ENCODE measurements at places on chromosomes 12 and 14. TPM values are rescaled to one million over a fixed set of nuclear protein-coding genes. Genes with fewer than 3 reads are reported as not detected.
A peak's percentile ranks its signal among the peaks of the same experiment; 100 is the strongest.

The KCNA5 gene
- polyA plus RNA-seq, result not detected

The KRT3 gene
- not detected for polyA plus RNA-seq

The TAS2R13 gene
- polyA plus RNA-seq, result not detected

The PLD4 gene
- 0.03 TPM for polyA plus RNA-seq

The SLC24A4 gene
- not detected for polyA plus RNA-seq

The ENDOU gene
- not detected for polyA plus RNA-seq

The TMEM63C gene
- polyA plus RNA-seq, result not detected

The TTC6 gene
- not detected for polyA plus RNA-seq

The FAM181A gene
- polyA plus RNA-seq, result not detected

GRCh38 chr12:113582521-113583218, 111.0 kb upstream of the LHX5 start:
- peaks cover under 1% of the 10 kb centered on the region for H3K27me3 ChIP-seq
- H3K4me3 ChIP-seq, result no peak overlapping the region
- DNase-seq, result peak; percentile 90
- peak overlapping the region; percentile 43 for H3K27ac ChIP-seq
- no peaks in the 10 kb centered on the region for H3K36me3 ChIP-seq

DNA sequence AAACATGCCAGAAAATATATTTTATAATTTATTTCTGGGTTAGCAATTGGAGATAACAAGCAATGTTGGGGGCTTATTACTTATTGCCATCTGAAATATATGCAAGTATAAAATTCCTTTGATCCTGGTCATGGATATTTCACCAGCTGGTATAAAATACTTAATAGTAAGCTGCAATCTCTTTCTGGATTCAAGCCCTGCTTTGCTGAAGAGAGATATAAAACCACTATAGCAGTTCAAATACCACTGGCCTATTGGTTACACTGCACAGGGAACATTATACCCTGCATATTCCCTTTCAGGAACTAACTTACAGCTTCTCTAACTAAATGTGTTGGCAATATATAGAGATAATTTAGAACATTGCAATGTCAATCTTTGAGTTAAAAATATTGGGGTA, 546.2 kb upstream of the ATP2B1 start:
- no peaks in the 10 kb centered on the region for H3K4me1 ChIP-seq
- DNase-seq, result no peak
- H3K36me3 ChIP-seq, result no peaks in the 10 kb centered on the region
- H3K4me3 ChIP-seq, result no peak overlapping the region

DNA sequence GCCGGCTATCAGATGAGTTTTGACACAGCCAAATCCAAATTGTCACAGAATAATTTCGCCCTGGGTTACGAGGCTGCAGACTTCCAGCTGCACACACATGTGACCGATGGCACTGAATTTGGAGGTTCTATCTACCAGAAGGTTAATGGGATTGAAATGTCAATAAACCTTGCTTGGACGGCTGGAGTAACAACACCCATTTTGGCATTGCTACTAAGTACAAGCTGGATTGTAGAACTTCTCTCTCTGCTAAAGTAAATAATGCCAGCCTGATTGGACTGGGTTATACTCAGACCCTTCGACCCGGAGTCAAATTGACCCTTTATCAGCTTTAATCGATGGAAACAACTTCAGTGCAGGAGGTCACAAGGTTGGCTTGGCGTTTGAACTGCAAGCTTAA, 100.2 kb upstream of the EVL start:
- DNase-seq, result no peak
- H3K4me1 ChIP-seq, result no peaks in the 10 kb centered on the region
- H3K27ac ChIP-seq, result no peak overlapping the region
- no peak overlapping the region for H3K4me3 ChIP-seq
- H3K36me3 ChIP-seq, result no peaks in the 10 kb centered on the region

DNA sequence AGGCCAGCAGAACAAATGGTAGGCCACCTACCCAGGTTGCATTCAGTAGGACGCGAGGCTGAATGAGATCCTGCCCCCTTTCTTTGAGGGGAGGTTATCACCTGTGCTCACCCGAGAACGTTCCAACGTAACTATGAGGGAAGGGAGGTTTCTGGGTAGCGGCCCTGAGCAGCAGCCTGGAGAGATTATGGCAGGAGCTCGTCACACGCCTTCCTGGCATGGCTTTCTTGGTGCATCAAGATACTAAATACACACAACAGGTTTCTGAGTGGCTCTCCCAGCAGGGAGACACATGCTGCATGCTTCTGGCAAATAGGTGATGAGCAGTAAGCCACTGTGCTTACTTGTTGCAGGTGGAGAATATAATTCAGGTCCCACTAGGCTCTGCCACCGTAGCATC, 147.7 kb downstream of the CALM1 start:
- H3K27me3 ChIP-seq, result no peaks in the 10 kb centered on the region
- H3K4me3 ChIP-seq, result no peak overlapping the region
- no peak for DNase-seq
- no peak overlapping the region for H3K27ac ChIP-seq
- no peaks in the 10 kb centered on the region for H3K4me1 ChIP-seq

DNA sequence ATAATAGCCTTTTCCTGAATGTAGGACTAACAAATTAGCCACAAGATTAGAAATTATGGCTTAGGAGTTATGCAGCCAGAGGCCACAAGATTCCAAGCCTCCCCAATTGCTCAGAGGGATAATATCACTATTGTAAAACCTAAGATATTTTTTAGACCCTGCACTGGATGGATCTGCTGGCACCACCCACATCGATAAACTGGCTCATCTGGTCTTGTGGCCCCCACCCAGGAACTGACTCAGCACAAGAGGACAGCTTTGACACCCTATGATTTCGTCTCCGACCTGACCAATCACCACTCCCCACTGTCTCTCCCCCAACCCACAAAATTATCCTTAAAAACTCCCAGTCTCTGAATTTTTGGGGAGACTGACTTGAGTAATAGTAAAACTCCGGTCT, 54.7 kb downstream of the CPM start:
- H3K4me1 ChIP-seq, result no peaks in the 10 kb centered on the region
- no peak overlapping the region for H3K27ac ChIP-seq
- H3K4me3 ChIP-seq, result no peak overlapping the region
- no peak for DNase-seq
- no peaks in the 10 kb centered on the region for H3K36me3 ChIP-seq

DNA sequence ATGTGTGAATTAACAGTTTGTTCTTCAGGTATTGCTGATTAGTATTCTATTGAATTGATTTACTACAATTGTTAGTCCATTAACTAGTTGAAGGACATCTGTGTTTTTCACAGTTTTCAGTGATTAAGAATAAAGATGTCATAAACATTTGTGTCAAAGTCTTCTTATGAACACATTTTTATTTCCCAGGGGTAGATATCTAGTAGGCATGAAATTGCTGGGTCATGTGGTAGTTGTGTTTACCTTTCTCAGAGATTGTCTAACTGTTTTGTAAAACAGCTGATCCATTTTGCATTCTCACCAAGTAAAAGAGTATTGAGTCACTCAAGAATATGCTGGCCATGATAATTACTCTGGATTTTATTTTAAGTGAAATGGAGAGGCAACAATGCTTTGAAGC, 1145.3 kb downstream of the FSCB start:
- H3K27ac ChIP-seq, result no peak overlapping the region
- no peaks in the 10 kb centered on the region for H3K27me3 ChIP-seq
- no peak overlapping the region for H3K4me3 ChIP-seq
- no peaks in the 10 kb centered on the region for H3K4me1 ChIP-seq

- no peaks in the 10 kb centered on the region for H3K4me1 ChIP-seq
- no peak overlapping the region for H3K27ac ChIP-seq
- no peaks in the 10 kb centered on the region for H3K27me3 ChIP-seq
- no peaks in the 10 kb centered on the region for H3K36me3 ChIP-seq
- DNase-seq, result no peak
These were observed 253.6 kb downstream of the ZFP36L1 start for GRCh38 chr14:68539241-68539737.

GRCh38 chr12:59056966-59057365, 136.7 kb upstream of the LRIG3 start:
- no peak overlapping the region for H3K4me3 ChIP-seq
- H3K27ac ChIP-seq, result no peak overlapping the region
- no peaks in the 10 kb centered on the region for H3K36me3 ChIP-seq
- no peaks in the 10 kb centered on the region for H3K27me3 ChIP-seq
- H3K4me1 ChIP-seq, result no peaks in the 10 kb centered on the region

DNA sequence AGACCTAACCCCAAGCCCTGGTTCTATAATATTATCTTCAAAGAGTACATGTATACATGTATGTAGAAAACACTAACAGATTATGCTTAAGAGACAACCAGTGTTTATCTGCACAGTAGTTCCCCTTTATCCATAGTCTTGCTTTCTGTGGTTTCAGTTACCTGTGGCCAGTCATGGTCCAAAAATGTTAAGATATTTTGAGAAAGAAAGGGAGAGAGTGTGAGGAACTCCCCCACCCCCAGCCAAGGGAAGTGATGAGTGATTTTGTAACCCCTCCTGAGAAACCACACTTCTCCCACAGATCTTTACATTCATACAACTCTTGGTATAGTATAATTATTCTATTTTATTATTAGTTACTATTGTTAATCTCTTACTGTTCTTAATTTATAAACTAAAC, 77.3 kb upstream of the CNTN1 start:
- no peaks in the 10 kb centered on the region for H3K36me3 ChIP-seq
- no peak overlapping the region for H3K4me3 ChIP-seq
- H3K27ac ChIP-seq, result no peak overlapping the region
- DNase-seq, result no peak

DNA sequence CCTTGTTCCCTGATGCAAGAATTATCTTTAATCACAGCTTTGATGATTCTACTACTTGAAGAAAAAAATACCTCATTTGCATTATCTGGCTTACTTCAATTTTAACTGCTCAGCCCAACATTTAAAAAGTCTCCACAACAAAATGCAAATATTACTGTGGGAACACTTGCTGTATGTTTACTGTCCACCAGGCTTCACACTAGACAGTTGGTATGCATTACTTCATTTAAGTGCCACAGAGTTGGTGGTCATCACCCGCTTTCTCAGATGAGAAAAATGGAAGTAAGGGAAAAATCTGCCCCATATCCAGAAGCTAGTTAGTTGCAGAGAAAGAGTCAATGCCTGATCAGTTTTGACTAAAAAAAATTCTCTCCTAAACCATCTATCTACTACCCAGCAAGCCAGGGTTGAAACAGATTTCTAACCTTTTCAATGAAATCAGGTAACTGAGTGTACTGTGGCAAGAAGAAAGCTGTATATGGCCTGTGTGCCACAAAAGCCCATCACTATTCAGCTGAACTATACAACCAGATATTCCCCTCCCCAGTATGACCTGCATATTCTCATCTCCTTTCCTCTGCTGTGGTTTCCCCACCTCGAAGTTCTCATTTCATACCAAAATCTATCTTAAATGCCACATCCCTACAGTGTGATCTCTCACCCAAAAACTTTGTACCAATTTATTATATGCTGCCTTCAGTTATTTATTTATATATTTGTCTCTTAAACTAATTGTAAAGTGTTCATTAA, 90.3 kb downstream of the ATP2B1 start:
- no peaks in the 10 kb centered on the region for H3K27me3 ChIP-seq
- no peaks in the 10 kb centered on the region for H3K4me1 ChIP-seq
- peaks cover 32% of the 10 kb centered on the region for H3K36me3 ChIP-seq
- DNase-seq, result no peak
- H3K4me3 ChIP-seq, result no peak overlapping the region

DNA sequence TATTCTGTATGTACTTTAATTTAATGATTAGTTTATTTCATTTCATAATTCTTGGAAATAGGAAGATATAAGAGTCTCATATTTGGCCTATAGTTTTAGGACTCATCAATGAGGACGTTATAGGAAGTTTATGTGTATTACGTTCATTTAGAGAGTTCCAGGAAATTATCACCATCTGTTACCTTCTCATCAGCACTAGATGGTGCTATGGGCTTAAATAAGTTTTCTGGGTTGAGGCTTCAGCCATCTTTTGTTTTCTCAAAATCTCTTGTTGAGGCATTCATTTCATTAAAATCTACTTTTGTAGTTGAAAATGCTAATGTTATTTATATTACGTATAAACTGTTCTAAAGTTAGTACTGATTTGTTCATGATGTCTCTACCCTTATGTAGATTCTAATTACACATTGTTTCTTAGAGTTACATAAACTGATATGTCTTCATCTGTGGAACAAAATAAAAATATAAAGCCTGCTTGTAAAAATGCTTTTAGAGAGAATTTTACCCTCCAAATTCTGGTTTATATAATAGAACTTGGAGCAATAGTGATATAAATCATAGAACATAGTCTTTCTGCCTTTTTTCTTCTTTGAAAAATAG, 89.2 kb downstream of the CFAP54 start:
- H3K4me3 ChIP-seq, result no peak overlapping the region
- H3K27me3 ChIP-seq, result no peaks in the 10 kb centered on the region
- no peak overlapping the region for H3K27ac ChIP-seq
- H3K36me3 ChIP-seq, result no peaks in the 10 kb centered on the region

DNA sequence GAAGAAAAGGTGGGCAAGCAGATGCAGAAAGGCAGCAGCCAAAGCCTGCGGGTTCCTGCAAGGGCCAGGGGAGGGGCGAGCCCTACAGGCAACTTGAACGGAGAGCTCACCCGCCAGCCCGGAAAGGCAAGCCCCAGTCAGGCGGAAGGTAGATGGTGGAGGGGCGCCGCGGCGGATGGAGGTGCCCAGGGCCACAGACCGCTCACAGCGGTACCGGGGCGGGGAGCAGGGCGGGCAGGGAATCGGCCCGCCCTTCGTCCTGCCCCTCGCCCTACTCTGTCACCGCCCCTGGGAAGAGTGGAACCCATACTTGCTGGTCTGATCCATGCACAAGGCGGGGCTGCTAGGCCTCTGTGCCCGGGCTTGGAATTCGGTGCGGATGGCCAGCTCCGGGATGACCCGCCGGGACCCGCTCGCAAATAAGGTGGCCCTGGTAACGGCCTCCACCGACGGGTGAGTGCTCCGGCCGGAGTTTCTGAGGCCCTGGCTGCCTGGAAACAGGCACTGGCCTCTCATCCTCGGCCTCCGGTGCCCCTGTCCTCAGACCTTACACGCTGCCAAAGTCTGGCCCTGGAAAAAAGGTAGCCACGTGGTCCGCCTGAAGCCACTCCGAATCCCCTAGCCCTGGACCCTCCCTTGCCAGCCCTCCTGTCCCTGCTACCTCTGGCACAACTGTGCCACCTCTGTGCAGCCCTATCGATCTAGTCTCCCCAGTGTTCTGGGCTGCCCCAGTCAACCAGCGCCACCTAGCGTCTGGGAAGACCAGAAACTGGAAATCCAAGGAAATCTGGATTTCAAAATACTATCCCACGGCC, at the start of gene DHRS4:
TSS of gene DHRS4 (plus strand) at position 307 of the 815 bp plus-strand sequence. CDS start at position 326, 19 bp downstream.
- peaks cover 10% of the 10 kb centered on the region for H3K4me1 ChIP-seq
- peak; percentile 66 for DNase-seq
- peak within 1 kb of the TSS; percentile 63 for H3K4me3 ChIP-seq
- no peaks in the 10 kb centered on the region for H3K27me3 ChIP-seq
- peak within 1 kb of the TSS; percentile 55 for H3K27ac ChIP-seq

DNA sequence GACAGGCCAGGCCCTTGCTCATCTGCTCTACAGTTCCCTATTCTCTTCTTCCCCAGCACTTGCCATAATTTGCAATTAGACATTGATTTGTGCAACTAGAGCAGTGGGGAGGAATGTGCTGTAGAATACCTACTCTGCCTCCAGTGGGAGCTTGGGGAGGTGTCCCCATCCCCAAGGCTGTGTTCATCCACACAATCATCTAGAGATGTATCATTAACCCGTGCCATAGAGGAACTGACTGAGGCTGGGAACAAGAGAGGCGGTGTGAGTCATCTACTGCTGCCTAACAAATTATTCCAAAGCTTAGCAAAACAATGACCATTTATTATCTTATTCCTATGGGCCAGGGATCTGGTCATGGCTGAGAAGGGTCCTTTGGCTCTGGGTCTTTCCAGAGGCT, 5.1 kb upstream of the OTUB2 start:
- no peaks in the 10 kb centered on the region for H3K36me3 ChIP-seq
- no peaks in the 10 kb centered on the region for H3K4me1 ChIP-seq
- H3K27ac ChIP-seq, result no peak overlapping the region
- DNase-seq, result no peak

Measured in K562 (cell line).